ENCODE measurements at places on chromosomes 1 and 21.

DNA sequence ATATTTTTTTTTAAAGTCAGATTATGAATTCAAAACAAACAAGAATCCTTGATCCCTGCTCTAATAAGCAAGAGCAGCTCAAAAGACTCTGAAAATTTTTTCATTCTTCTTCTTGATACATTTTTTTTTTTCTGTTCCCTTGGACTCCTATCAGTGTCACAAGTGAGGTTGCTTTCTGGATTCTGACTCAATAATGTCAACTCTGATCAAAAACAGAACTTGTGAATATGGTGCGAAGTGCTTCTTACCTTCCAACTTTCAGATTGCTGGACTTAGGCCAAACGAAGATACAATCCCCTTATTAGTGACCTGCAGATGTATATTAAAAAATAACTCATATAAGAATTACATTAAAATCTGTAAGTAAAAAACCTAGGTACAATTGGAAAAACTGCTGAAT is 136.1 kb downstream of the GPATCH2 start:
- no peak for DNase-seq

- no peak for DNase-seq
Measured at GRCh38 chr1:1397839-1398523, 1.2 kb downstream of the CCNL2 start.

GRCh38 chr1:228794173-228794572 is 58.9 kb downstream of the RHOU start:
- DNase-seq, result peak; percentile 43

- DNase-seq, result peak; percentile 16
Measured at GRCh38 chr21:37496972-37497371, 130.4 kb downstream of the DYRK1A start.

DNA sequence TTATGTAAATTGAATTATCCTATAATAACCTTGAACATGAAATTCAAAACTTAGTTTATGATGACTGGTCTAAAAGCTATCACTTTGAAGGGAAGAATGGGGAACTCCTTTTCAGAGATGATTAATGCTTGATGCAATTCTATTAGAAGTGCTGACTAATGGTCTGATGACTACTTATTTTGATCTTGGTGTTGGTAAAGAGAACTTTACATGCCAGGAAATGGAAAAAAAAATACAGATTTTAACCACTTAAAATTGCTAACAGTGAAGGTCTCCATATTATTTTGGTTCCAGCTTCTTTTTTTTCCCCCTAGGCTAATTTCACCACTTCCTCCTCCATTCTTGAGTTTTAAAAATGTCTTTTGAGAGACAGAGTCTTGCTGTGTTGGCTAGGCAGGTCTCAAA is 22.9 kb downstream of the S1PR1 start:
- DNase-seq, result peak; percentile 84

DNA sequence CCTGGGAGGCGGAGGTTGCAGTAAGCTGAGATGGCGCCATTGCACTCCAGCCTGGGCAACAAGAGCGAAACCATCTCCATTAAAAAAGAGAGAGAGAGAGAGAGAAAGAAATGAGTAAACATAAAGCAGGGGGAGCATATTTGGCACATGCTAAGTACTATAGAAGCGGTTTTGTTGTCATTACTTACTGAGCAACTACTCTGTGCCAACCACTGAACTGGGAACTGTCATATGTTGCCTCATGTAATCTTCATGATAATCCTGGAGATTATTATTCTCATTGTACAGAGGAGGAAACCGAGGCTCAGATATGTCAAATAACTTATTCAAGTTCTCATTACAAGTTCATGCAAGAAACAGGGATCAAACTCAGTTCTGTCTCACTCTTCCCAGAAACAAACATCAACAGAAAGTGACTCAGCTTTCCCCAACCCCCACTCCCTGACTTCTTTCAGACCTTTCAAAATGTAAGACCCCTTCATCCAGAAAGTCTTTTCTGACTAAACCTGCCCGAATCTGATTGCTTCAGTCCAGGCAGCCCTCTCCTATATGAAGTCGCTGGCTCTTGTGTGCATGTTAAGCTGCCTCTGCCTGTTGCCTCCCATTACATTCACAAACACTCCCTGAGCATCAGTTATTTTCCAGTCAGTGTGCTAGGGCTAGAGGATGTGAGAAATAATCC is 23.5 kb downstream of the LAMB3 start:
- no peak for DNase-seq

DNA sequence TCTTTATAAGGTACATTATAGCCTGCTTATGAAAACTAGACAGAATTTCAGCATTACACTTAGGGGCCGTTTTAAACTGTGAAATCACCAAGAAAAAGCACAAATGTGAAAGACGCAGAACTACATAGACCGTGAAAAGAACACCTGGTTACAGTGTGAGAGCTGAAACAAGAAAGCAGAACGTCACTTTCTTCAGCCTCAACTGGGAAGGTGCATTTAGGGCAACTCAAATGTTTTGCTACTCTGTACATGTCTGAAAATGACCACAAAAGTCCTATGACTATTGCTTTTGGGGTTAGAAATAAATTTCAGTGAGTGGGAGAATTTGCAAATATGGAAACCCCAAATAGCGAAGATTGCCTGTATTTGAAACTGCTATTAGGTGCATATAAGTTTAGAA is 268.7 kb downstream of the OLFM3 start:
- no peak for DNase-seq

- peak; percentile 40 for DNase-seq
Measured at GRCh38 chr1:172321451-172321850, 99.0 kb upstream of the C1orf105 start.

- DNase-seq, result no peak
Measured at GRCh38 chr1:4980211-4980610, 325.8 kb downstream of the AJAP1 start.

All from amniotic epithelial cell (primary cell).